ENCODE measurements at places on chromosomes 3 and 15.

GRCh38 chr3:112143689-112144088, 10.6 kb upstream of the GCSAM start:
- no peak for DNase-seq

GRCh38 chr3:114132500-114132899, 46.4 kb downstream of the DRD3 start:
- no peak for DNase-seq

DNA sequence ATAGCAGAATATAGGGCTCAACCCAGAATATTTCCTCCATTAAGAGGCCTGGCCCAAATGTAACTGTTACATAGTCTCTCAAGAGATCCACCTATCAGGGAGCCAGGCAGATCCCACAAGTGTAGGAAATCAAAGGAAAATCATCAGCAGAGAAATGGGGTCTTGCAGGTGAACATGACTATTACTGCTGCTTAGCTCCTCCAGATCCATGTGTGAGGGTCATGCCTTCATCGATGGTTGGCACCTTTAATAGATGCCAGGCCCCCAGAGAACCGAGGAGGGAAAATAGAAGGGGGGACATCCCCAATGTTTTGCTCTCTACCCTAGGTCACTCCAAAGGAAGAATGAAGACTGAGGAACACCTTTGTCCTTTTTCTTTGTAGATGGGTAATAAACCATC, 1029.9 kb upstream of the CADM2 start:
- DNase-seq = no peak

DNA sequence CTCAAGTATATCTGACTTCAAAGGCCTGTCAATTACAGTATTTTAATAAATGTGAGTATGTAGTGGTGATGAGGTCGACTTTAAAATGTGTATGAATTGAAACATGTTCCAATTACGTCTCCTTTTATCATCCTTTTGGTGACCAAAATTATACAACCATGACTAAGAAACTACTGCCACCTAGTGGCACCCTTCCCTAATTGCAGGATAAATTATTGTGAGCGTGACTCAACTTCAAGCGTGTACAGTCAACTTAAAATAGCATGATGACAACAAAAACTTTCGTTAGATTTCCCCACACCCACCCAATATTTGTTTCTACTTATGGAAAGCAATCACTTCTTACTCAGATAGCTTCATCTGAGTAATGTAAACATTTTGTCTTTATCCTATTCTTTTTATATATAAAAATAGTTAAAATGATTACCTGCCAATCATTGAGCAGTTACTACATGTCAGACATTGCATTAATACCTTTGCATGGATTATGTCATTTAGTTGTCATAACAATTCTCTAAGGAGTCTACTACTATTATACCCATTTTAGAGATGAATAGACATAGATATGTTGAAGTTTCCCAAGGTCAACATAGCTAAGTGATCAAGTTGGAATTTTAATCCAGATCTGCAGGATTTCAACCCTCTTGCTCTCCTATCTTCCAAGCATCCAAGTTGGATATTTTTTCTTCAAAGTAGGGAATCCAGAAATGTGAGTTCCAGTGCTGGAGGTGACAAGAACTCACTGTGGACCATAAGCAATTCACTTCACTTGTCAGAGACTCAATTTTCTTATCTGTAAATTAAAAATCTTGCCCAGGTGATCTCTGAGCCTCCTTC, 106.0 kb downstream of the MEX3B start:
- DNase-seq = no peak

DNA sequence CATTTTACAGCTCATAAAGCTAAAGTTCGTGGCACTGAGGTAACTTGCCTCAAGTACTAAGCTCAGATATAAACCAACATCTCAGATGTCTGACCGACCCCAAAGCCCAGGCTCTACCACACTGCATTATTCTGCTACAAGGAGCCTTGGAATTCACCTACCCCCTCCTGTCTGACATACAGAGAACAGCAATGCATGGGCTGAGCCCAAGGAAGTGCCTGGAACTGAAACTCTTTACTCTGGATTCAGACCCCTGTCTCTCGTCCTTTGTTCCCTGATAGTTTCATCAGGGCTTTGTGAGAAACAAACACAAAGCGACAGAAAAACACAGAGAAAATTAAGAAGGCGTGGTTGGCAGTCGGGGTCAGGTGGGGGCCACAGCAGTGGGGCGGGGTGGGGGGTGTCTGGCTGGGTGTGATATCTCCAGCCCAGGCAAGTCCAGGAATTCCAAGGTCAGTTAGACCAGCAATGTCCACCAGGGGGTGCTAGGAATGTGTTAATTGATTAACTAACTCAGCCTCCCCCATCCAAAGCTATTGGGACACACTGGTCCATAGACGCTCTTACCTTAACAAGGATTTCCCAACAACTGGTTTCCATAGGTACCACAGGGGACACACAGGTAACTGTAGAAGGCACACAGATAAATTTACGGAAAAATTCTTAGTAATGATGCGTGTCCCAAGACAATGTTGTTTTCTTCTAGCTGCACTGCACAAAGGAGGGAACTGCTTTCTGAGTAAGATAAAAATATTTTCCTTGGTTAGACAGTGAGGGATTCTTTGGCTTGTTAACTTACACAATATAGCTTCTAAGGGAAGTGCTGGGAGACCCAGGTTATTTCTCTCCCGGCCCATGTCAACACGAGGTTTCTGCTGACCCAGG, 18.8 kb upstream of the SSUH2 start:
- peak; percentile 33 for DNase-seq

DNA sequence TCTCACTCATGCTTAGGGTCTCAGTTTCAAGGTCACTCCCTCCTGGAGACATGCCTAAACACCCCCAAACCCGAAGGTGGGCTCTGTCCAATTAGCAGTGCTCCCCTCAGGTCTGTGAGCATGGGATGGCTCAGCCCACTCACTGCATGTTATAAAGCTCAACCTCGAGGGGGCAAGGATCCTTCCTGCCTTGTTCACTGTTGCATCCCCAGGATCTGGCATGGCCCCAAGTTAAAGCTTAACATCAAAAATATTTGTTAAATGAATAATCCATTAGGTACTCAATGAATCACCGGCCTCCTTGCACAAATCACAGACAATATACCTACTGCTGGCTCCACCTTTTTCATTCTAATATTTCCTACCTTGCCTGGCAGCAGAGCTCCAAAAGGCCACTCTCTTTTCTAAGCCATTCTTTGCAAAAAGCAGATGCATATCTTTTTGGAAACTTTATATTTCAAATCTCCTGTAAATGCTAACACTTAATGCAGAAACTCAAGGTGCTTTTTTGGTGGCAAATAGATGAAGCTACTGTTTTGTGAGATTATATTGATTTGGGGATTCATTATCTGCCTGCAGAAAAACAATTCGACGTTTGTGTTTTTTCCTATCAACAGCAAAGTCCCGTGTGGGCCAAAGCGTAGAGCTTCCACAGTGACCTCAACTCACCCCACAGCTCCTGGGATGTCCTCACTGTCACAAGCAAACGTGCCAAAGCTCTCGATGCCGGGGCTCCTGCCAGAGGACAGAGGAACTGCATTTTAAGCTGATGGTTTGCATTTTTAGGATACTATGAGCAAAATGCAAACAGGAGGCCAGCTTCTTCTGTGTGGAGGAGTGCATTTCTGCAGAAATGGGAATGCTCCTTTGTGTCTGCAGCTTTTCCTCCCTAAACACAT, 35.4 kb downstream of the PCOLCE2 start:
- DNase-seq = no peak

GRCh38 chr3:194592798-194593752, 40.1 kb downstream of the TMEM44 start:
- no peak for DNase-seq

- no peak for DNase-seq
Measured at GRCh38 chr3:106018929-106019550, 150.2 kb upstream of the CBLB start.

DNA sequence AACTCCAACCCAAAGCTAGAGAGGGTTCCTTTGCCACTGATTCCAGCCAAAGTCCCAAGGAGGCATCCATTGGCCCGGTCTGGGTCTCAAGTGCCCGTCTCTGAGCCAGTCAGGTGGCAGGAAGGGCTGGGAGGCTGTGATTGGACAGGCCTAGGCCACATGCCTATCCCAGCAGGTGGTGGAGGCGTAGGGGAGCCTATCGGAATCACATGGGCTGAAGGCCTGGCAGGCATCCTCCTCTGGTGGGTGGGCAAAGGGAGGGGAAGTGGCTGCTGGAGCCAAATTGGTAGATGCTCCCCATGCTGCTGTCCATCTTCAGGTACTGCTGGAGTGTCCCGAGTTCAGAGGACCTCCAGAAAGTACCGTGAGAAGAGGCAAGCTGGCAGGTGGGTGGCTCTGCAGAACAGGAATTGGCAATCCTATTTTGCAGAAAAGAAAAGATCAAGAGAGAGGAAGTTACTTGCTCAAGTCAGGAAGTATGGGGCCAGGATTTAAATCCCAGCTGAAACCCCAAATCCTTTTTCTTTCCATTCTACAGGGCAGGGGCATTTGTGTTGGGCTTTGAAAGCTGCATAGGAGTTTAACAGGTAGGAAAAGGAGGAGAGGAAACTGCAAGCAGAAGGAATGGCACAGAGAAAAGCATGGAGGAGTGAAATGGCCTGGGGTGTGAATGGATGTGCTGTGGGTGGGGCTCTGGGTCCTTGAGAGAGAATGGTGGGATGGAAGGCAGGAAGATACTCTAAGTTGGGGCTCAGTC, 3.7 kb downstream of the CHST13 start:
- no peak for DNase-seq

GRCh38 chr3:174285242-174285864, 573.8 kb upstream of the NAALADL2 start:
- no peak for DNase-seq

GRCh38 chr15:27783678-27784077, 315.4 kb downstream of the OCA2 start:
- no peak for DNase-seq

DNA sequence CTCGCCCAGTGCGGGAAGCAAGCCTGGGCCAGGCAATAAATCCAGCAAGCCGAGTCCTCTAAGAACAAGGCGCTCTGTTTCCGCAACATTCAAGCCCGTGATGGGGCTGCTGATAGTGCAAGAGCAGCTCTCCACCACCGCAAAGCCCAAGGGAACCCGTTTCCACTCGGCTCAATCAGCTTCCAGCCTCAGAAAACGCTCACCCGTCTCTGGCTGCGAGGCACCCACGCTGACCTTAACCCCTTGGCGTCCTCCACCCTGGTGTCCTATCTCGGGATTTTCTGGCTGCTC, 17.8 kb downstream of the SPATA12 start:
- no peak for DNase-seq

DNA sequence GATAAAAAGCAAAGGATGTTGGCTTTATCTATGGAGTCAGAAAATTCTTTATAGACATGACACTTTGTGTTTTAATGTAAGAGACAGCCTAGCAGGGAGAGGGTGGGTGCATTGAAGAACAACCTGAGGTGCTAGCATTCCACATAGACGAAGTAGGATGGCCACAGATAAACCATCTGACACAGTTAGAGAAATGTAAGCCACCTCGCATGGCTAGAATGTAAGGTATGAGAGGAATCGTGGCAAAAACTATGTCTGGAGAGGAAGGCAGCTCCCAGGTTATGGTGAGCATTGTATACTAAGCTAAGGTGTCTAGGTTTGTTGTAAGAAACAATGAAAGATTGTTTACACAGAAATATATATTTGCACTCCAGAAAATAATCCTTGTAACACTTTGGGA, 194.0 kb upstream of the SLITRK3 start:
- no peak for DNase-seq

GRCh38 chr3:115825046-115825445, 201.7 kb downstream of the GAP43 start:
- DNase-seq = no peak

- no peak for DNase-seq
Measured at GRCh38 chr3:98454929-98455328, 8.1 kb upstream of the OR5K1 start.

- DNase-seq = no peak
Measured at GRCh38 chr3:78621061-78621716, 1146.6 kb downstream of the ROBO1 start.

DNA sequence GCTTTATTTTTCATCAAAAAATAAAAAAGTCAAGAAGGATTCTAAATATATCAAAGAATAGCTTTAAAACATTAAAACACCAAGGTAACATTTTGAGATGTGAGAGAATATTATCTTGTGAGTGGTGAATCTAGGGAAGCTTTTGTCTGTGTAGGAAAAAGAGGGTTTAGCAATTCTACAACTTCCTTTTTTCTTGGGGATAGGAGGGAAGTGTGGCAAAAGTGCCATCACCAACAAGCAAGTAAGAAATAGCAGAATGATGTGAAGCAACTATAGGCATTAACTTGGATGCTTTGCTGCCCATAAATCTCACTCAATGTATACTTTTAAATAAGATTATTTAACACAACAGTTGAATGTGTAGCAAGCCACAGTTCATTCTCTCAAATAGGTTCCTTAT, 57.8 kb upstream of the SUCLG2 start:
- DNase-seq = no peak

DNA sequence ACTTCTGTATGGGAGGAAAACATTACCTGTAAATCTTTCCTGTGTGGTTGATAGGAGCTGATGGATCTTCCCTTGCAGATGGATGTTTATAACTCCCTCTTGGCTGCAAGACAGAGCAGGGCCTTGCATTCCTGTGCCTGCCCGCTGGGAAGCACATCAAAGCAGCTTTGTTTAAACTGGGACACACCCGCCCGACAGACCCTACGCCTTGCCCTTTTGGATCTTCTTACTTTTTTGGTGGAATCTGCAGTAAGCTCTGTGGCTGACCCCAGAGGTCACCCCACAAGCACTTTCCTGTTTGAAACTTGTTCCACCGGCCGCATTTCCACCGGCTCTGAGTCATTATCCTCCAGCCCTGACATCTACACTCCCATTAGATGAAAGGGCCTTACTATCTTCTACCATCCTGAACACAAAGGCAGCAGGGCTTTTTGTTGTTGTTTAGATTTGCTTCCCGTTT, 244.1 kb upstream of the STT3B start:
- DNase-seq = peak; percentile 18

- DNase-seq = no peak
Measured at GRCh38 chr3:187878772-187879518, 133.7 kb upstream of the BCL6 start.

GRCh38 chr3:185929192-185930151, 8.3 kb downstream of the TRA2B start:
- DNase-seq = no peak

GRCh38 chr3:8885536-8886316, 77.5 kb downstream of the RAD18 start:
- DNase-seq = no peak

DNA sequence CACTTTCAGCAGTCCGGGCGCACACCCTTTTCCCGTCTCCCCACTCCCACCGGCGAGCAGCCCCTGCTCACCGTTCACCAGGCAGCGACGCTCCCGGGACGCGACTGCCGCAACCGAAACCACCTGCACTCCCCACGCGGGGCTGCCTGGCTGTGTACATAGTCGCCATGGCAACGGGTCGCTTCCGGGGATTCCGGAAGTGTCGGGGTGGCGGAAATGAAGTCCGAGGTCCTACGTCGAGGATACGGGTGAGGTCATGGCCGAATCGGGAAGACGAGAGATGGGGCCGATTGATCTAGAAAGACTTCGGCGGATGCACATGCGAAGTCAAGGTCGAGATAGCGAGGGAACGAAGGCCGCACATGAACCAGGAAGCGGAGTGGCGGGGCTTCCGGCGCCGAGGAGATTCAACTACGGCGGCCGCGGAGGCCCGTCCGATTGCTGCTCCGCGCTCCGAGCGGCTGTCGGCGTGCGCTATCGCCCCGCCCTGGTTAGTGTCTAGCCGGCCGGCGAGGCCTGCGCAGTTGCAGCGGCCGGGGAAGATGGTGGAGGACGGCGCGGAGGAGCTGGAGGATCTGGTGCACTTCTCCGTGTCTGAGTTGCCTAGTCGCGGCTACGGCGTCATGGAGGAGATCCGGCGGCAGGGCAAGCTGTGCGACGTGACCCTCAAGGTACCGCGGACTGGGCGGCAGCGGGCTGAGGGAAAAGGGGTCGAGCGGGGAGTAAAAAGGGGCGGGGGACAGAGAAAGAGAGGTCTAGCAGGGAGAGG, at the start of the genes KIF9 and KLHL18:
Gene KIF9, minus strand, starts transcription at position 376 of the 769 bp plus-strand sequence. CDS start 5,425 bp downstream, outside the sequence.
Gene KLHL18, plus strand, starts transcription at position 521 of the 769 bp plus-strand sequence. Its CDS starts 22 bp downstream, at position 543.
- DNase-seq = peak; percentile 97
